ENCODE measurements at places on chromosomes 7 and 10.

GRCh38 chr7:130654850-130655249 lies 13.7 kb downstream of the COPG2 start:
- no peak for DNase-seq

- DNase-seq = no peak
These were observed 54.1 kb downstream of the PLPP4 start for GRCh38 chr10:120511165-120511564.

GRCh38 chr10:4671451-4672145 lies 154.4 kb upstream of the AKR1E2 start:
- DNase-seq = no peak

GRCh38 chr7:20249920-20250319 lies 32.7 kb upstream of the MACC1 start:
- DNase-seq = no peak

DNA sequence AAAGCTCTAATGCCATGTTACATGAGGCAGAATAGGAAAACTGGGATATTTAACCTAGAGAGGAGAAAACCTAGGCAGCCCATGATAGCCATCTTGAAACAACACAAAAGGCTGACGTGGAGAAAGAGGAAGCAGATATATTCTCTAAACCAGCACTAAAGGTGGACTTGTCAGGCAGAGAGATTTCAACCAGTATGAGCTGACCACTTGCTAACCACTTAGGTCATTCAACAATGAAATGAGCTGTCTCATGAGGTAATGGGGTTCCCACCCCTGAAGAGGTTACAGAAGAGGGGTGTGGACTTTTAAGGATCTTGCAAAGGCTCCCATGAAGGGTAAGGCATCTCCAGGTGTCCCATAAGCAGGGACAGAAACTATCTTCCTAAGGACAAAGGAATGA lies 26.8 kb upstream of the EGR2 start:
- no peak for DNase-seq

DNA sequence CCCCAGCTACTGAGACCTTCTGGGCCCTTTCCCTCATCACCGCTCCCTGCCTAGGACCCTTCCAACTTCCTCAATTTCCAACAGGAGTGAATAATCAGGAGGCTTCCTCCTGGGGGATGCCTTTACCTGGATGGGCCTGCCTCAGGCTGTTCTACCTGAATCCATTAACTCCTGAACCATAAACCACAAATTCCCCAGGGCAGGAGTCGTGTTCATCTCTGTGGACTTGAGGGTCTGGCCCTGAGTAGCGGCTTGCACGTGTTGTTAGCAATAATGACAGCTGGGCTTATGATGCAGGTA lies 105.1 kb upstream of the GPR26 start:
- no peak for DNase-seq

DNA sequence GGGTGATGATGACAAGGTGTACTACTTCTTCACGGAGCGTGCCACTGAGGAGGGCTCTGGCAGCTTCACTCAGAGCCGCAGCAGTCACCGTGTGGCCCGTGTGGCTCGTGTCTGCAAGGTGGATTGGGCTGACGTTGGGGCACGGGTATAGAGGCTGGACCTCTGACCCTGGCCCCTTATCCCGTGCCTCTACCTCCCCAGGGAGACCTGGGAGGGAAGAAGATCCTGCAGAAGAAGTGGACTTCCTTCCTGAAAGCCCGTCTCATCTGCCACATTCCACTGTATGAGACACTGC lies 8.4 kb downstream of the MRPL43 start:
- no peak for DNase-seq

GRCh38 chr10:24791084-24791726 lies 67.5 kb upstream of the ARHGAP21 start:
- DNase-seq = no peak

GRCh38 chr10:13959443-13960359 lies 371.0 kb downstream of the FRMD4A start:
- DNase-seq = no peak

DNA sequence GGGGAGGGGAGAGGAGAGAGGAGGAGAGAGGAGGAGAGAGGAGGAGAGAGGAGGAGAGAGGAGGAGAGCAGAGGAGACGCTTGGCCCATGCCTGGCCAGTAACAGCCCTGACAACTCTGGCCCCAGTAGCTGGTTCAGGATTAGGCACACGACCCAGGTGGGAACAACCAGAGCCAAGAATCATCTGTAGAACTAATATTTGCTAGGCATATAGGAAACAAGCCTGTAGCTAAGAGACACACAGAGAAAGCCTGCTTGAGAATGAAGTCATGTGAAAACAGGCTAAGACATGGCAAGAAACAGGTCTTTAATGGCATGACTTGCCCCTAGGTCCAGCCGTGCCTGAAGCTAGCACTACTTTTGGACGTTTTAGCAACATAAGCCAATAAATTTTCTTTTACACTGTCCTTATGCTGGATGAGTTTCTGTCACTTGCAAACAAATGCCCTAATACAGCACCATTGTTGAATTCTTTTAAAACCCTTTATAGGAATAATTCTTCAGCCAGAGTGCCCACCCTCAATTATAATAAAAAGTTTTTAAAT lies 17.5 kb downstream of the OSBPL3 start:
- no peak for DNase-seq

- no peak for DNase-seq
These were observed 2.6 kb upstream of the VIPR2 start for GRCh38 chr7:159147246-159147645.

DNA sequence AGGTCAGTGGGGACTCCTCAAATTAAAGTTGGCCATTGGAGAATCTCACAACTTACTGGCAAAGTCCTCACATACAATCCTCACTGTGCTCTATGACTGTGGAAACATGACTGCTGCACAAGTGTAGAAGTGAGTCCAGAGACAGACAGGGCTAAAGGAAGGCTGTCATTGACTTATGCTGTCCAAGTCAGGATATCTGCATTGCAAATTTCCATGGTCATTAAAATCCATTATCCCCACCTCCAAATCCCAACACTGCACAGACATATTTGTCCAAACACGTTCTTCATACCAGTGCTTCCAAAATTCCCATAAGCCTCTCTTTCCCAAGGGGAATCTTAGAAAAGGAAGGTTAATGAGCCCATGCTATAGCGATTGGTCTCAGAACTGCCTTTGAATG lies 396.8 kb upstream of the ANKRD30A start:
- DNase-seq = no peak

DNA sequence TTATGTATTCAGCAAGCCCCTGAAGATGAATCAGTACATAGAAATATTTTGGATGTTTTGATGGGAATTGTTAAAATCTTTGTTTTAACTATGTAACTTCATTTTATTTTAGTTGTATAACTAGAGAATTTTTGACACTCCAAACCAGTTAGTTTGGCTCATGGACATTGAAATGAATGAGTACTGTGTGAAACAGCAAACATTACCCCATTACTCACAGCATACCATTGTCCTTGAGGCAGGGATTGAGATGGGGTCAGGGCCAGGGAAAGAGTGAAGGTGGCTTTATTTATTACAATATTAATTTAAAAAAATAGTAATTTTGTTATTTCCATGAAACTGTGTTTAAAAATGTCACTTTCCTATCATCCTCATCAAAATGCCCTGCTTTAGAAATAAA lies 4.8 kb upstream of the BMPER start:
- DNase-seq = no peak

GRCh38 chr7:47622946-47623640 lies 41.2 kb upstream of the TNS3 start:
- no peak for DNase-seq

GRCh38 chr10:97825020-97825760 lies 24.5 kb upstream of the GOLGA7B start:
- DNase-seq = no peak

DNA sequence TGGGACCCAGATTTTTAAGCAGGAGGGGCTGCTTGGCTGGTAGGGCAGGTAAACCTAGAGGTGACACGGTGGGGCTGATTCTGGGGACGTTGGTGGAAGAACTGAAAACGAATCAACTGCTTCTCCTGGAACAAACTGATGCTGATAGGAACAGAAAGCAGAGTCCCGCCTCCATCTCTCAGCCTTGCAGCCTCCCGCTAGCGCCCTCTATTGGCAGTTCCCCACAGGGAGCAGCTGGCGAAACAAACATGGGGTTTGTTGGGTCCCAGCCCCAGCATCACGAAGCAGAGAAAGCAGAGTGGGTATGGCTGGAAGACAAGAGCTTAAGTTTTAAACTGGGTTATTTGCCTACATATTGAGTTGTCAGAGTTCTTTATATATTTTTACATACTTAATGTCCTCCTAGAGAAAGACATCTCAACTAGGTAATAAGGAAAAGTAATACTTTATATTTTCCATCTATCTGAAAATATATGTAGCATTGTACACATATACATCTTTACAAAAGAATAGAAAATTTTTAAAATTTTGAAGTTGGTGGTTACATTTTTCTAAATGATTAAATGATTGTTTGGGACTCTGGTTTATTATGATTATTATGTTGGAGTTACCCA lies 42.3 kb upstream of the FOXI2 start:
- no peak for DNase-seq

GRCh38 chr10:73433538-73433867 lies at the start of gene MSS51:
Gene MSS51 (minus strand): TSS chr10:73433561. CDS start chr10:73428284, 5,277 bp downstream.
- DNase-seq = no peak

DNA sequence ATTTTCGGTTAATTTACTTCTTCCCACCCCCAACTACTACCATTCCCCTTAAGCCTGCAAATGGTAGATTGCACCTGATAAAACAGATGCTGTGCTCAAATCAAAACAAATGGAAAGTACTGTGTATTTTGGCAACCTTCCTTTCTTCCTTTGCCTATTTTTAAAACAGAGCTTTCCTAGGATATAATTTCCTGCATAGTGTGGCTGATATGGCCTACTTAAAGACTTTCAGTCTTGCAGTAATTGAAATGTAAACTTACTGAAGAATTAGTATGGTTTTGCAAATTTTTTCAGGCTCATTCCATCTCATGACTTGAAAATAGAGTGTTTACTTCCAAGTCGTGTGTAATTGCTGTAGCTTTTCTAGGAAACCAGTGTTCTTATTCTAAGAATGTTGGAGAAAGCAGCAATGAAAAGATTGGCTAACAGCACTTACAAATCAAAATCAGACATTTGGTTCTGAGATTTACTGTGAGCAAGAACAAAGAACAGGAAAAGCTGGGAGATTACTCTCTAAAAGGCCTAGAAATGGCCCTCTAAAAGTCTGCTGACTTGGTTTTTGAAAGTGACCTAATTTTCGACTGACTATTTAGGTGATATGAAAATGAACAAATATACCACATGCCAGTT lies 52.0 kb downstream of the REEP3 start:
- no peak for DNase-seq

GRCh38 chr10:84935772-84936171 lies 607.4 kb downstream of the CCSER2 start:
- no peak for DNase-seq

DNA sequence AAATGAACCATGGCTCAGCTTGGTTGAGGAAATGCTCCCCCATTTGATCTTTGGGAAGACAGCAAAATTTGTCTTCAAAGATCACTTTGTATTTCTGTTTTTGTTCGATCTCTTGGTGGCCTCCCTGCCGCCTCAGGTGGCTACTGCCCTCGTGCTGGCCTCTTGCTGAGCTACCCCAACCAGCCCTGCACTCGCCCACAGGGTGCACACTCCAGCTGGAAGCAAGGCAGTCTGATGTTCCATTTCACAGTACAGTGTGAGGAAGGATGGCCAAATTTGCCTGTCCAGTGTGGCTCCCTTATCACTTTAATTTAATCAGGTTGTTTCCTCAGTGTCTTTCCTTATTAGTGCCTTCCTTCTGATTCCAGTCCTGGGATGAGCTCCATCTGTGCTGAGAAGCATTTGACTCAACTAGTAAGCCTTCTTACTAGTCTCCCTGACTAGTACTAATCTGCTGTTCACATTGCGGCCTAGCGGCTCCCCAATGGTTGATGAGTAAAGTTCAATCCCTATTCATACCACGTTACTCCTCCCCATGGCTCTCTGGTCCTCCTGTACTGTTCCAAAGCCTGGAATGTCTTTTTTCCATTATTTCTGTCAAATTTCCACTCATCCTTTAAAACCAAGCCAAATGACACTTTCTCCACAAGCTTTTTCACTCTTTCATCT lies 8.2 kb downstream of the MYOF start:
- no peak for DNase-seq

DNA sequence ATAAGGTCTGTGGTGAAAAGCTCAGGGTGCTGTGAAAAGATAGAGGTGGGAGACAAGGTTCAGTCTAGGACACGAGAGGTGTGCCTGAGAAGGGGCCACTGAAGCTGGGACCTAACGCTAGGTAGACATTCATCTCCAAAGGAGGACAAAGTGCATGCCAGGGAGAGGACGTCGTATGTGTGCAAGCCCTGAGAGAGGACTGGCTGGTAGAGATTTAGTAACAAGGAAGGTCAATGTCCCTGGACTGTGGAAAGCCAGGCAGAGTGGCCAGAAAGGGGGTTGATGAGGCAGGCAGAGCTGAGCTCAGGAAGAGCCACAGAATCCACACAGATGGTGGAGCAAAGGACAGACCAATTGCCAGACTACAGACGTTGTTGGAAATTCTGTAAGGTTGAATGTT lies 817.6 kb downstream of the CCSER2 start:
- DNase-seq = no peak

DNA sequence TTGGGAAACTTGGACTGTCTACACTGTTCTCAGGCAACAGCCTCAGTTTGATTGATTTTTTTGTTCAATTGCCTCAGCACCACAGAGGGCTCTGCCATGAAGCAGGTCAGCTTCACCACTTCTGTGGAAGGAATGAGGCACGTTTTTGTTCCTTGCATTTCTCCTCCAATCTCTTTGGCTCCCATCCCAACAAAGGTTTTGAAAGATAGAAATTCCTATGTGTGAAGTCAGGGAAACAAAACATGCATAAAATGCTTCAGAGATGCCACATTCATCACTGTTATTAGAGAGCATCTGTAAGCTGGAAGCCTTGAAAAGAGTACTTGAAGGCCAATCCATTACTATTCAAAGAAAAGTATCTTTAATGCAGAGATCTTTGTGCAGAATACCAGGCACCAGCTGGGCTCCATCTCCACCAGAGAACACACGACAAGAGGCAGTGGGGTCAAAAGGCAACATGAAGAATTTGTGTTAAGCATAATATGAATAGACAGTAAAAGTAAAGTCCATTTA lies 249.1 kb upstream of the LYZL1 start:
- no peak for DNase-seq

- no peak for DNase-seq
These were observed 1051.1 kb upstream of the AUTS2 start for GRCh38 chr7:68547181-68547580.

- DNase-seq = no peak
These were observed 844.9 kb upstream of the PHF14 start for GRCh38 chr7:10128748-10129147.

GRCh38 chr7:100895956-100896731 lies 456 bp upstream of the ACHE start:
- DNase-seq = no peak

DNA sequence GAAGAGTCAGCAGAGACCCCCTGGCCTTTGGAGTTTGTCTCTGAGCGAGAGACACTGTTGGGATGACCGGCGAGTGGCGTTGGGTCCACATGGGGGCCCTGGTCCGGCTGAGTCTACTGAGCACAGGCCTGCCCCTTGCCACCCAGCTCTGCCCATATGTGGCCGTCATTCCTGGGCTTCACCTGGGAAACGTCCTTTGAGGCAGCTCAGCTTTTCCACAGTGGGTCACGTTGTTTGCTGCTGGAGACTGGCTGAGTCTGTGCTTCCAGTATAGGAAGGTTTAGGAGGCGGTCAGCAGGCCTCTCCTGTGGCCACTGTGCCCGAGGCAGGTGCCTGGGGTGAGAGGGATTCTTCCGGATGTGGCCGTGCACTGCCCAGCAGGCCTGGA lies 17.1 kb downstream of the ADAM8 start:
- no peak for DNase-seq

GRCh38 chr7:24135003-24135817 lies 148.8 kb upstream of the NPY start:
- no peak for DNase-seq

GRCh38 chr7:95927756-95928155 lies 155.4 kb downstream of the DYNC1I1 start:
- DNase-seq = no peak

Measured in stimulated activated CD8-positive, alpha-beta memory T cell treated with anti-CD3 and anti-CD28 coated beads, Interleukin-7, amount 100 ng/mL, for 1 hour (primary cell).